ENCODE measurements at places on chromosomes 2 and 18.

DNA sequence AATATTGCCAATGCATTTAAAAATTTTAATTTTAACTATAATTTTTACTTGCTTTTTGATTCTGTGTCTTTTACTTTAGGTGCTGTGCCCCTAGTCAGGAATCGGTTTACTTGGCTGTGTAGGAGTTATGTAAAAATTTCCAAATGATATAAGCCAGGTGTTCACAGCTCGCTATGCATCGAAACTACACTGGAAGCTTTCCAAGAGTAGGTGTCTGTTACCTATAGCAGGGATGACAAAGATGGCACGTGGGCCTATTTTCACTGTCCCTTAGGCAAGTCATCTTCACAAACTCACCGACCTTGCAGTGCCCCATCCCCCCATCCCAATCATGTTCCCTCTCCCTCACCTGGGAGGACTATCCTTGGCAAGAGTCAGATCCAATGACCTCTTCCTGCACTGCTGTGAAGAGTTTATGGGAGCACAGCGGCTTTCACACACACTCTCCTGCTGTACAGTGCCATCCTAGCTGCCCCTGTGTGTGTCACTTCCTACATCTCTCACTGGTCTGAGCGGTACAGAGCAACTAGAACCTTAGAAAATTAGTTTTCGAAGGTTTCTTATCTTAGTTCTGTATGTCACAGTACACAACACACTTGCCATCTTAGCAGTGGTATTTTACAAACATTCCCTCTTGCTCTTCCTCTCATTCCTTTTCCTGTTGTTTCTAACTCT lies 49.2 kb upstream of the NAB1 start:
- no peaks in the 10 kb centered on the region for H3K36me3 ChIP-seq
- no peak overlapping the region for H3K4me3 ChIP-seq
- no peaks in the 10 kb centered on the region for H3K4me1 ChIP-seq
- H3K27ac ChIP-seq: no peak overlapping the region
- no peak for DNase-seq
- H3K27me3 ChIP-seq: no peaks in the 10 kb centered on the region

DNA sequence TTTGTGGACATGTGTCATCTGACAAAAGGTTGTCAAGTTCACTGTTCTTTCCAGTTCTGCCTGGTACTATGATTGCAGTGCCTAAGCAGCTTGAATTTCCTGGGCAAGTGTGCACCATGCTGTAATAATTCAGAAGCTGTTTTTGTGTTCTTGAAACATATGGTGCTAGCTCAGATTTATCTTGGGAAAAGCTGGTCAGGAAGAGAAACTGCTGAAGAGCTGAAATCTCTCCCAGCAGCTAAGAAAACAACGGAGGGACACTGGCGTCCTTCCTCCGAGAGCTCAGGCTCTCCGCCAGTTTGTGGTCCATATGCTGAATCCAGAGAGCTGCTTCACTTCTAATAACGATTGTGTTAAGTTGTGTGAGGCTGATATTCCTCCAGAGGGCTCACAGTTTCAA lies 642.0 kb downstream of the DPP10 start:
- no peaks in the 10 kb centered on the region for H3K27me3 ChIP-seq
- DNase-seq: no peak
- H3K27ac ChIP-seq: no peak overlapping the region

GRCh38 chr2:239729681-239730566 lies 295.2 kb downstream of the NDUFA10 start:
- peaks cover 7% of the 10 kb centered on the region for H3K4me1 ChIP-seq
- no peak overlapping the region for H3K4me3 ChIP-seq
- H3K27me3 ChIP-seq: no peaks in the 10 kb centered on the region
- H3K27ac ChIP-seq: no peak overlapping the region
- DNase-seq: peak; percentile 28

- DNase-seq: no peak
- H3K4me1 ChIP-seq: peaks cover 13% of the 10 kb centered on the region
- H3K27ac ChIP-seq: no peak overlapping the region
- H3K27me3 ChIP-seq: no peaks in the 10 kb centered on the region
These were observed 159.6 kb downstream of the RND3 start for GRCh38 chr2:150327564-150328489.

- H3K27ac ChIP-seq: no peak overlapping the region
- DNase-seq: no peak
- no peak overlapping the region for H3K4me3 ChIP-seq
These were observed 48.5 kb downstream of the C2orf74 start for GRCh38 chr2:61210332-61210981.

DNA sequence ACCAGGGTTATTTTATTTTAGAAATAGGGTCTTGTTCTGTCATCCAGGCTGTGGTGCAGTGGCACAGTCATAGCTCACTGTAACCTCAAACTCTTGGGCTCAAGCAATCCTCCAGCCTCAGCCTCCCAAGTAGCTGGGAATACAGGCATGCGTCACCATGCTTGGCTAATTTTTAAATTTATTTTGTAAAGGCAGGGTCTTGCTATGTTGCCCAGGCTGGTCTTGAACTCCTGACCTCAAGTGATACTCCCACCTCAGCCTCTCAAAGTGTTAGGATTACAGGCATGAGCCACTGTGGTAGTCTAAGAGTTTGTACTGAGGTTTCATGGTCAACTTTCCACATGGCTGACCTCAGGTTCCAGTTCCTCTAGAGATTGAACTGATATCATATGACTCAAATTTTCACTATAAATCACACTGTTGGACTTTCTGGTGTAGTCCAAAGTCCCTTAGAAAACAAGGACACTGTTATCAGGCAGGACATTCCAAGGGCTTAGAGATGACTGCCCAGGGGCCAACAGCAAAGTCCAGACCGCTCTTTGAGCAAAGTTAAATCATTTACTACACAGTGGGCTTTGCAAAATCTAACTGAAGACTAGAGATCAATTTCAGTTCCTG lies 82.0 kb upstream of the MEX3C start:
- no peak overlapping the region for H3K4me3 ChIP-seq
- H3K4me1 ChIP-seq: no peaks in the 10 kb centered on the region
- no peaks in the 10 kb centered on the region for H3K36me3 ChIP-seq
- no peak for DNase-seq

- peak overlapping the region; percentile 83 for H3K27ac ChIP-seq
- H3K4me3 ChIP-seq: no peak overlapping the region
- no peaks in the 10 kb centered on the region for H3K27me3 ChIP-seq
- peaks cover 100% of the 10 kb centered on the region for H3K4me1 ChIP-seq
- no peaks in the 10 kb centered on the region for H3K36me3 ChIP-seq
These were observed 111.3 kb downstream of the HDAC4 start for GRCh38 chr2:239289545-239289944.

GRCh38 chr18:54776282-54776977 lies 51.8 kb upstream of the RAB27B start:
- no peak overlapping the region for H3K4me3 ChIP-seq
- peaks cover 16% of the 10 kb centered on the region for H3K4me1 ChIP-seq
- no peak for DNase-seq
- H3K36me3 ChIP-seq: no peaks in the 10 kb centered on the region
- no peak overlapping the region for H3K27ac ChIP-seq
- no peaks in the 10 kb centered on the region for H3K27me3 ChIP-seq

GRCh38 chr2:105252271-105252670 lies 10.7 kb downstream of the GPR45 start:
- no peaks in the 10 kb centered on the region for H3K36me3 ChIP-seq
- DNase-seq: no peak
- no peaks in the 10 kb centered on the region for H3K4me1 ChIP-seq
- no peak overlapping the region for H3K27ac ChIP-seq
- H3K4me3 ChIP-seq: no peak overlapping the region

DNA sequence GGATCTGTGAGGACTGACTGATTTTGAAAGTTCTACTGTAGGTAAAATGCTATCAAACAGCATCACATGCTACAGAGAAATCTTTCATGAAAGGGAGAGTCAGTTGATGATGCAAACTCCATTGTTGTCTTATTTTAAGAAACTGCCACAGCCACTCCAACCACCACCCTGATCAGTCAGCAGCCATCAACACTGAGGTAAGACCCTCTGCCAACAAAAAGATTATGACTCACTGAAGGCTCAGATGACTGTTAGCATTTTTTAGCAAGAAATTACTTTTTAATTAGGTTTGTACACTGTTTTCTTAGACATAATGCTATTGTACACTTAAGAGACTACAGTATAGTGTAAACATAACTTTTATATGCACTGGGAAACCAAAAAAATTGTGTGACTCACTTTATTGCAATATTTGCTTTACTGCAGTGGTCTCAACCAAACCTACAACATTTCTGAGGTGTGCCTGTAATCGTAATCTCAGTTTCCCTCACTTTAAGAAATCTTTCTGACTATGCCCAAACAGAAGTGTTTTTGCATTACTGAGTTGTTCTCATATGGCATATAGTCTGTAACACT lies 42.8 kb downstream of the METTL8 start:
- H3K36me3 ChIP-seq: no peaks in the 10 kb centered on the region
- H3K27me3 ChIP-seq: no peaks in the 10 kb centered on the region
- H3K4me1 ChIP-seq: no peaks in the 10 kb centered on the region
- DNase-seq: no peak
- no peak overlapping the region for H3K4me3 ChIP-seq
- H3K27ac ChIP-seq: no peak overlapping the region

GRCh38 chr2:15913146-15913545 lies 27.2 kb upstream of the MYCN start:
- H3K27me3 ChIP-seq: no peaks in the 10 kb centered on the region
- H3K4me1 ChIP-seq: peaks cover 36% of the 10 kb centered on the region
- no peaks in the 10 kb centered on the region for H3K36me3 ChIP-seq
- no peak overlapping the region for H3K27ac ChIP-seq
- H3K4me3 ChIP-seq: no peak overlapping the region
- DNase-seq: no peak

DNA sequence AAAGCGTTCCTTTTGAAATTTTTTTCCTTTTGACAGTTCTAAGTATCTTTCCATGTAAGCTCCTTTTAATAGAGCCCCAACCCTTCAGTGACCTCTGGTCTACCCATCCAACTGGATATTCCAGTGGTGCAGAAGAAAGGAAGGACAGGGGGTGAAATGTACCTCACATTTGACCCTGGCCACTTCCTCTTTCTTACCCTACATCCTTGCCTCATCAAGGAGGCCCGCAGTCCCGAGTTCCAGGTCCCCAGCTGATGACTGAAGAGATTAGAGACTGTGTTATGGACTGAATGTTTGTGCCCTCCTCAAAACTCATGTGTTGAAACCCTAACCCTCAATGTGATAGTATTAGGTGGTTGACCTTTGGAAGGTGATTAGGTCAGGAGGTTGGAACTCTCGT lies 158.1 kb downstream of the RBM43 start:
- H3K4me3 ChIP-seq: no peak overlapping the region
- H3K27ac ChIP-seq: no peak overlapping the region
- H3K36me3 ChIP-seq: no peaks in the 10 kb centered on the region
- no peaks in the 10 kb centered on the region for H3K4me1 ChIP-seq
- no peaks in the 10 kb centered on the region for H3K27me3 ChIP-seq

GRCh38 chr2:160680294-160680693 lies 186.7 kb upstream of the RBMS1 start:
- no peak overlapping the region for H3K27ac ChIP-seq
- no peaks in the 10 kb centered on the region for H3K4me1 ChIP-seq
- no peak overlapping the region for H3K4me3 ChIP-seq
- DNase-seq: no peak

GRCh38 chr2:119657466-119658145 lies 21.4 kb upstream of the TMEM177 start:
- H3K27ac ChIP-seq: no peak overlapping the region
- H3K27me3 ChIP-seq: no peaks in the 10 kb centered on the region
- H3K36me3 ChIP-seq: no peaks in the 10 kb centered on the region
- no peak for DNase-seq
- H3K4me1 ChIP-seq: no peaks in the 10 kb centered on the region
- no peak overlapping the region for H3K4me3 ChIP-seq

DNA sequence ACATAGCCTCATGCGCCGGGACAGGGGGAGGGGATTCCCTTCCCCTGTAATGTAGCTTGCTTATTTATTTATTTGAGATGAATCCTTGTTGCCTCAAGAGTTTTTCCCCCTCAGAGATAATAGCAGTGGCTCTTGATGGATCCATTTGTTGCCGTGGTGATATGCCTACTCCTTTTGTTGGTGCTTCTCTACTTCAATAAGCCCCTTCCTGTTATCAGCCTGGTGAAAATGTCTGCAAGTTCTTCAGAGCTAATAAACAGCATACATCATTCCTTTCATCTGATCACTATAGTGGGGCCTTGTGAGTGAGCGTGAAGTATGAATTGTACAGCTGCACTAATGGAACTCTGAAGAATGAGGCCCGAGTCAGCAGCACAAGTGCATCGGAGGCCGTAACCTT lies 19.4 kb downstream of the FZD5 start:
- DNase-seq: no peak
- no peak overlapping the region for H3K27ac ChIP-seq
- H3K36me3 ChIP-seq: peaks cover 14% of the 10 kb centered on the region

DNA sequence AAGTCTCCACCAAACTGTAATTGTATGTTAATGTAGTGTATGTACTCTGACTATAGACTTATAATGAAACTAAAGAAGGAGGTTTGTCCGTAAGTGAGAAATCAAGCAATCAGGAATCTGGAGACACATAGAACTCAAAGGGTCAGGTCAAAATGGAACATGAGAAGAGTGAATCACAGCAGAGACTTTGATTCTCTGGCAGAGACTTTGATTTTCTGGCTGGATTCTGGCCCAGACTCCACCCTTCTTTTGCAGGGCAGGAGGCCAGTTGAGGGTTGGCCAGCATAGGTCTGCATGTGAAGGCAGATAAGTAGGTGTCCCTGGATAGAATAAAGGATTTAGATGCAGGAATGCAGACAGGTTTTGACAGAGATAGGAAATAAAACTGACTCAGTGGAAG lies 11.0 kb upstream of the NCKAP5 start:
- no peak for DNase-seq
- H3K4me3 ChIP-seq: no peak overlapping the region
- no peaks in the 10 kb centered on the region for H3K36me3 ChIP-seq
- H3K27ac ChIP-seq: no peak overlapping the region
- H3K4me1 ChIP-seq: no peaks in the 10 kb centered on the region

DNA sequence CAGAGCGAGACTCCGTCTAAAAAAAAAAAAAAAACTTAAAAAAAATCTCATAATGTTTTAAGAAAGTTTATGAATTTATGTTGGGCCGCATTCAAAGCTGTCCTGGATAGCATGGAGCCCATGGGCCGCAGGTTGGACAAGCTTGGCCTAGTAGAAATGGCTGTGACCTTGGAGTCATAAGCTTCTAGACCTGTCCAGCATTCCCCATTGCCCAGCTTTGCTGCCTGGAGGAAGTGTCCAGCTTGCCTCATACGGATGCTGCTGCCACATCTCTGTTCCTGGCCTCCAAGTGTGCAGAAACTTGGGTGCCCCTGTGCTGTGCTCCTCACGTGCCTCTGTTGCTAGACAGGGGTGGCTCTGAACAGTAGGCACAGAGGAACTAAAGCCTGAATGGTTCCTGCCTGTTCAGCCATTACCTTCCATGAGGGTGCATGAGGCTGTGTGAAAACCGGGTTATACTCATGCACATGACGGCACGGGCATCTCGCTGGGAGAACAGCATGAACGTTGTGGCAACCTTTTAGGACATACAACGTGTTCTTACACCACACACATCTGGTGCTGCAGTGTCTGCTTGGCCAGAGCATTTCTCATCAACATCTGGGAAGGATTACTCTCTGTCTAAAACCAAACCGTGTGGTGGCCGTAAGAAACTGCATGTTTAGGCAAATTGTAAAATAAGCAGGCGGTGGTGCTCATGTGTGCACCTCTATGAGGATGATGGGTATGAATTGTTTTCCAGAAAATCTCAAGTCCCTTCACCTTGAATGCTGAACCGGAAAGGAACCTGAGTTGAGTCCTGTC lies 38.2 kb downstream of the FHOD3 start:
- H3K27me3 ChIP-seq: no peaks in the 10 kb centered on the region
- peaks cover 14% of the 10 kb centered on the region for H3K4me1 ChIP-seq
- no peak overlapping the region for H3K27ac ChIP-seq
